ENCODE measurements at places on chromosomes 7 and 10. TPM values are rescaled to one million over a fixed set of nuclear protein-coding genes. Genes with fewer than 3 reads are reported as not detected.

- H3K27me3 ChIP-seq: no peaks in the 10 kb centered on the region
- no peaks in the 10 kb centered on the region for H3K36me3 ChIP-seq
- H3K27ac ChIP-seq: no peak overlapping the region
Measured at GRCh38 chr10:16689227-16689626, 128.0 kb downstream of the RSU1 start.

GRCh38 chr7:15086862-15087261, 184.3 kb upstream of the DGKB start:
- H3K4me1 ChIP-seq: no peaks in the 10 kb centered on the region
- H3K27ac ChIP-seq: no peak overlapping the region
- H3K27me3 ChIP-seq: no peaks in the 10 kb centered on the region
- no peak for DNase-seq

GAD2 gene
- total RNA-seq: not detected

GRCh38 chr7:157903296-157903695, 566.5 kb downstream of the DNAJB6 start:
- no peak overlapping the region for H3K27ac ChIP-seq
- no peak overlapping the region for H3K4me3 ChIP-seq
- no peak for DNase-seq
- no peaks in the 10 kb centered on the region for H3K36me3 ChIP-seq
- no peaks in the 10 kb centered on the region for H3K27me3 ChIP-seq
- H3K4me1 ChIP-seq: no peaks in the 10 kb centered on the region

TAS2R4 gene
- 3.9 TPM for total RNA-seq

DNA sequence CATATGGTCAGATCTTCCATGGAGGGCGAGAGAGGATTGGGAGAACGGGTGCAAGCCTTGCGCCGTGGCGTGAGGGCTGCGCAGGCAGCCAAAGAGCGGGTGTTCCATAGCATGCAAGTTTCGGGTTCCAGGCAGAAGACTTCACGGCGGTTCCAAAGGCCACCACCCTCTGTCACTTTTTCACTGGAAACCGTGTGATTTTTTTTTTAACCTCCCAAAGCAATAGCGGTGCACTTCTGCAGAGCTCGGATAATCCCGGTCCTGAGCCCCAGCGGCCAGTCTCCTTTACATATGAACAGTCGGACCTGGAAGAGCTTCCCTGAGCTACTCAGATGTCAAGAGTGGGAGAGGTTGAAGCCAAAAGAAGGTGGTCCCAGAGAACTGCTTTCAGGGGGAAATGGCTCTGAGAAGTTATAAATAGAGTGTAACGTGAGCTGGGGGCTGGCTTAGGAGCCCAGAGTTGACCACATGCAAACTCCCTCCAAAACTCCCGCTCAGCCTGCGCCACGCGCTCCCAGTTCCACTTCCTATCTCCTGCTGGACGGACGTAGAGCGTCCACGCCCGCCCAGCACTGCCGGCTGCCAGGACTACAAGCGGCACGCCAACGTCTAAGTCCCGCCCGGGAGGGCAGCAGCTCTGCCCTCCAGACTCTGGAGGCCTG, at the start of gene MEOX2:
MEOX2 (minus strand) TSS at position 389 of the 662 bp plus-strand sequence; CDS start at position 108, 281 bp downstream.
- H3K4me1 ChIP-seq: no peaks in the 10 kb centered on the region
- no peak within 1 kb of the TSS for H3K4me3 ChIP-seq
- no peak within 1 kb of the TSS for H3K27ac ChIP-seq
- DNase-seq: no peak

DNA sequence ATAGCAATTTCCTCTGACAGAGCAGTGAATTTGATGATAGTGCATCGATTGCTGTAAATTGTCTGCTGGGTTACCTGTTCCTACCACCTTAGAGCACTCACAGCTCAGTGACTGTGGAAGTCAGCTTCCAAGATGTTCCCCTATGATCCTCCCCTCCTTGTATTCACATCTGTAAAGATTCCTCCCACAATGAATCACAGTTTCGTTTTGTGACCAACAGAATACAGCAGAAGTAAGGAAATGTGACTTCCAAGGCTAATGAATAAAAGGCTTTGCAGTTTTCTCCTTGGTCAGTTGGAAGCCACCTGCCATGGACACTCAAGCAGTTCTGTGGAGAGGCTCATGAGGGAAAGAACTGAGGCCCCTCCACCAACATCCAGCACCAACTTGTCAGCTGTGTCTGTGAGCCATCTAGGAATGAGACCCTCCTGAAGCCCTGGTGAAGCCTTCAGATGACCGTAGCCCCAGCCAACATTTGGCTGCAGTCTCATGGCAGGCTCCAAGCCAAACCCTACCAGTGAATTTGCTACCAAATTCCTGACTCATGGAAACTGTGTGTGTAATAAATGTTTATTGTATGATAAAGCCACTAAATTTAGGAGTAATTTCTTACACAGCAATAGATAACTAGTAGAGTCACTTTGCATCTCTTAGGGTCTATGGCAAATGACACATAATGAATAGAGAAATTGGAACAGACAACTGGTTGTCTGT, 309.5 kb upstream of the NPVF start:
- H3K4me3 ChIP-seq: no peak overlapping the region
- no peaks in the 10 kb centered on the region for H3K4me1 ChIP-seq
- no peaks in the 10 kb centered on the region for H3K27me3 ChIP-seq
- H3K27ac ChIP-seq: no peak overlapping the region
- H3K36me3 ChIP-seq: no peaks in the 10 kb centered on the region

LIPN gene
- not detected for total RNA-seq

NPY4R gene
- total RNA-seq: not detected

TBXAS1 gene
- 16.6 TPM for total RNA-seq

- H3K4me3 ChIP-seq: no peak overlapping the region
- H3K4me1 ChIP-seq: no peaks in the 10 kb centered on the region
- no peak for DNase-seq
- no peaks in the 10 kb centered on the region for H3K27me3 ChIP-seq
- H3K27ac ChIP-seq: no peak overlapping the region
Measured at GRCh38 chr7:106392144-106392543, 107.4 kb upstream of the NAMPT start.

TMEM176A gene
- 1.1 TPM for total RNA-seq

EIF4EBP2 gene
- total RNA-seq: 56.9 TPM

GRCh38 chr7:140209866-140210609, 33.3 kb upstream of the KDM7A start:
- H3K4me3 ChIP-seq: no peak overlapping the region
- H3K27me3 ChIP-seq: no peaks in the 10 kb centered on the region
- H3K36me3 ChIP-seq: no peaks in the 10 kb centered on the region
- peaks cover 55% of the 10 kb centered on the region for H3K4me1 ChIP-seq

Data from CD4-positive, alpha-beta memory T cell (primary cell).